ENCODE measurements at places on chromosomes 1 and 21.

DNA sequence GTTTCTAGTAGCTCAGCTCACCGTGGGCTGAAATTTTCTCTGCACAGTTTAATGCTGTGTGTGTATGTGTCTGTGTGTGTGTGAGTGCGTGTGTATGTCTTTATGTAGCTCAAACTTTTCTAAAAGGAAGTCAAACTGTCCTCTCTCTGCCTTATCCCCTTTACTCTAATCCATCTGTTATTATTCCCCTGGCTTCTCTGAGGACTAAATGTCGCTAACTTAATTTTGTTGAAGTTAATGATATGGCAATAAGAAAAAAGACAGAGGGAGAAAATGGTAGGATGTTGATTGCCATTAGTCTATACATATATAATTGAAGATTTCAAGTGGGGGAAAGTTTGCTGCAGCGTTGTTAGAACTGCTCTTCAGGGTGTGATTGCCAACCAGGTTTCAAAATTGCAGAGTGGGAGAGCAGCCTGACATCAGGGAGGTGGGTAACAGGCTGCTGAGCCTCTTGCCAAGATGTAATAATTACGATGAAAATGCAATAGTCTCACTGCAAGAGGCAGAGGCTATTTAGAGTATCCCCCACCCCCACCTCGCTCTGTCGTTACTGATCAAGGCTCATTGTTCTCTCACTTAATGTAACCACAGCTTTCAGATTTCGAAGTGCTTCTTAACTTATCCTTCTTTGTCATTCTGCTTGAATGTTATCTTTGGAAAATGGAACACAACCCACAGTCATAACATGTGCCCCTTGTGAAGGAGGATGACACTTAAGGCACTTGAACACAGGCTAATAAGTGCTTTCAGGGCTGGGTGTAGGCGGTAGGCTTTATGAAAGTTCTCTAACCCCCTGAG lies 559.0 kb upstream of the PLXNA2 start:
- no peak for DNase-seq

- DNase-seq, result no peak
Measured at GRCh38 chr1:168871531-168871930, 142.5 kb upstream of the DPT start.

GRCh38 chr1:53979712-53980450 lies 33.7 kb downstream of the LRRC42 start:
- DNase-seq, result no peak

GRCh38 chr1:118275472-118276115 lies 90.6 kb upstream of the SPAG17 start:
- no peak for DNase-seq

DNA sequence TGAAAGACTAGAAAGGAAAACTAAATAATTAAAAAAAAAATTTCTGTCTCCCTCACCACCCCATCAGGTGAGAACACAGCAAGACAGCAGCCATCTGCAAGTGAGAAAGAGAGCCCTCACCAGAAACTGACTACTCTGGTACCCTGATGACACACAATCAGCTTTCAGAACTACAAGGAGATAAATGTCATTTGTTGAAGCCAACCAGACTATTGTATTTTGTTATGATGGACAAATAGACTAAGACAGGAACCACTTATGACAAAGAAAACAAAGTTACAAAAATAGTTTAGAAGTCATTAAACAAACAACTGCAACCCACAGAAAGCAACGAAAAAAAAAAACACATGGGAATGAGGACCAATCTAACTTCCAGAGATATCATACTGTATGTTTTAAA lies 98.3 kb downstream of the FAF1 start:
- DNase-seq, result no peak

DNA sequence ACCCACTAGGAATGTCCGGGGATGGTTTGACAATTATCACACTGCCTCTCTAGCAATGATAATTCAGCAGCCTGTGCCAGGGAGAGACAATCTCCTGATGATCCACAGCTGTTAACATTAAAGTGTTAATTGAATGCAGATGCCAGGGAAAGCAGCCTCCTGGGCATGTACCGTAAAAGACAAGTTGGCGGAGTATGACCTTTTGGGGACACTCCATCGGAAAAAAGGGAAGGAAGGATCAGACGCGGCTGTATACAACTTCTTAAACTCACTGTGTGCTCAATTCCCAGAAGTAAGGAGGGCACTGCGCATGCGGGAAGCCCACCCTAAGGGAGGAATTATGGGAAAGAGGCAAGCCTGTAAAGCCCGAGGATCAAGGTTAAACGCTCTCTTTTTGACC lies 62.6 kb downstream of the MAP3K7CL start:
- no peak for DNase-seq

GRCh38 chr1:34777519-34778321 lies 3.3 kb upstream of the GJB3 start:
- DNase-seq, result no peak

GRCh38 chr1:14611792-14612191 lies 13.3 kb downstream of the KAZN start:
- no peak for DNase-seq

DNA sequence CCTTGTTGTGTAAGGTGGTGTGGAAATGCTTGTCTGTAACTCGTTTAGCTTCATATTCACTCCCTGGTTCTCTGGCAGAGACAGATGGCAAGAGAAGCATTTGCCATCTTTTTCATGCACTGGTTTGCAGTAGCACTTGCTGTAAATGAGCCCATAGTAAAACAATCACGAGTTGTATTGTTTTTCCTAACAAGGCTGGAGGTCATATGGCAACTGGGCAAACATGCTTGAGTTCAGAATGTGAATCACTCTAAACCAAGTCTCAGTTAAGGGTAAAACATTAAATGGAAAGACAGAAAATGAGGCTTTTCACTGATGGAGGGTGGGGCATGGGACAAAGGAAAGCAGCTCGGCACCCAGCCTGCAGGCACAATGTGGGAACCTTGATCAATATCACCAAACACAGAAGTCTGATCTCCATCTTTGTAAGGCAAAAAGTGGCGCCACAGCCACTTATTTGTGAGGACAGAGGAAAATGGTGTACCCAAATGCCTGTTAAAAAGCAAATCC lies 26.5 kb upstream of the LPAR3 start:
- peak; percentile 64 for DNase-seq

GRCh38 chr1:17636612-17637011 lies 97.1 kb downstream of the ARHGEF10L start:
- DNase-seq, result no peak

DNA sequence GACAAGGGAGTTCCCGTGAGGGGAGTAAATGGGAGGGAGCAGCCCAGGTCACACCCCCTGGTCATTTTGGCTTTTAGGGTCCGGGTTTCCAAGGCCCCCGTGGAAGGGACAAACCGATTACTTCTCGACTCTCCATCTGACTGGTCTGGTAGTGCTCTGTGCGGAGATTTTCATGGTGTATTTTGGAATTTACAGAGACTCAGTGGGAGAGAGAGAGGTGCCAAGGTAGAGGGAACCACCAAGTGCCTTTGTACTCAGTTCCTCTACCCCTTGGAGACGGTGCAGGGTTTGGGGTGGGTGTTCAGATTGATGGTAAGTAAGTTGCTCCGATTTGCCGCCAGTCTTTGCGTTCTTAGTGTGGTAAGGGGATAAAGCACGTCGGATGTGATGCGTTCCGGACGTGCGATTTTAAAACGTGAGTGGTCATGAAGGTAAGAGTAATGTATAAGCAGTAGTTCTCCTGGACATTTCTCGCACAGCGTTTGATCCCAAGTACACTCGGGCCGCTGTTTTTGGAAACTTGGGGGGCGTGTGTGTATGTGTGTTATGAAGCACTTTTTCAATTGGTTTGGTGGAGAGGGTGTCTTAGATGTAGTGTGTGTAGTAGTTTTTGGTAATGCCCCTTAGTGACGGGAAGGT lies 682 bp downstream of the SUCO start:
- DNase-seq, result peak; percentile 92

- DNase-seq, result no peak
Measured at GRCh38 chr1:242788771-242789170, 264.3 kb upstream of the PLD5 start.

- DNase-seq, result no peak
Measured at GRCh38 chr1:240090957-240091600, 604 bp upstream of the FMN2 start.

DNA sequence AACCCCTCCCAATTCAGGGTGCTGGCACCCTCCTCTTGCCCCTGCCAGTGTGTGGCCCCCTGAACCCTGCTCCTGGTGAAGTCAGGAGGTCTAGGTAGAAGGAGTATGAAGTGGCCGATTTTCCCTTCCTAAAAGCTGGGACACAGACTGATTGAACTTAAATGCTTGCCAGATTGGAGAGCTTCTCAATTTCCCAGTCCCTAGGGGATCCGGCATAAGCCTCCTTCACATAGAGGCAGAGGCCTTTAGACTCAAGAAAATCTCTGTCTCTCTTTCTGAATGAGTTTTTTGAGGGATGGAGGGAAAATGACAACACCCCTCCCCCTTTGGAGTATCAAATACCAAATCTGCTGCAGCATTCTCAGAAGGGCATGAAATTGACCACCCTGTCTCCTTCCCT lies 51.5 kb downstream of the SYT2 start:
- DNase-seq, result no peak

GRCh38 chr1:37267111-37267835 lies 207.1 kb upstream of the ZC3H12A start:
- no peak for DNase-seq

DNA sequence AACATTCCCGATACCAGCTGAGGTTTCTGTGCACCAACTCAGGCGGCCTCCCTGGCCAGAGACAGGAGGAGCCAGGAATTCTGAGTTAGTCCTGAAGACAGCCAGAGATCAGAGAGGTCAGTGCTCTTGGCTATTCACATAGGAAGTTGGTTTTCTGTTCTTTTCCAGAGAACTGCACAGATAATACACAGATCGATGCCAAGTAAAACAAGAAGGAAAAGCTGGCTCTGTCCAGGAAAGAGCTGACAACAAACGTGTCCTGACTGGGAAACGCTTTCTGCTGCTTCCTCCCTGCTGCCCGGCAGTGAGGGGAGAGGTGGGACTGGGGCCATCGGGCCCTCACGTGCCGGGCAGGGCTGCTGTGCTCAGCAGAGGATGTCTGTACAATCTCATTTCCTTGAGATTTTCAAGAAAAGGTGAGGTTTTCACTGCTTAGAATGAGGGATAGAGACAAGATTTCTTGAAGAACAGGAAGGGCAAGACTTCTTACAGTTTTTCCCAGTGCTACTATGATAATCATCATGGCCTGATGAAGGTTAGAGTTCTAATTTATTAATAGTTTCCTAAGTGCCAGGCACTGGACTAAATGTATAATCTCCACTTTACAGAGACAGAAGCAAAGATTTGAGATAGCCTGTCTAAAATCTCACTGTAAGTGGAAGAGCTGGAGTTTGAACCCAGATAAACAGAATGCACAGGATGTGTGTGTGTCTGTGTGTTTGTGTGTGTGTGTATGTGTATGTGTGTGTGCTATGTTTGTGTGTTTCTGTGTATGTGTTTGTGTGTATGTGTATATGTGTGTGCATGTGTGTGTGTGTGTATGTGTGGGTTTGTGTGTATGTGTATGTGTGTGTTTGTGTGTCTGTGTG lies 211.0 kb upstream of the RAB4A start:
- no peak for DNase-seq

GRCh38 chr1:6260433-6260934 lies 414 bp downstream of the GPR153 start:
- no peak for DNase-seq

GRCh38 chr1:101285922-101286570 lies 49.2 kb downstream of the S1PR1 start:
- DNase-seq, result no peak

- no peak for DNase-seq
Measured at GRCh38 chr21:20902998-20903397, 95.2 kb upstream of the NCAM2 start.

DNA sequence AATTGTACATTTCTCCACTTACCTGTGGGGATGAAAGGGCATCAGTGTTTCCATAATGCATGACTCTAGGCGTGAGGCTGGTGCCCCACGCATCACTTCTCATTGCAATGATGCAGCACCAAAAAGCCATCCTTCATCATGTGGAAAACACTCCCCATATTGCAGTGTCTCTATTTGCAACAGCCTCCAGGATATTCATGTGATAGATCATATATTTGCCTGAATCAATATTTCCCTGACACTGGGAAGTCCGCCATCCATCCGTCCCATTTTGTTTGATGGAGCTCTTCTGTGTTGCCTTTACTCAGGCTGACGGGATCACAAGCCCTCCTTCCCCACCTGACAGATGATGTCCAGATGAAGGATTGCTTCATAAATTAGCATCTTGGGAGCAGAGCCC lies 74.5 kb upstream of the CAMK1G start:
- DNase-seq, result peak; percentile 14

DNA sequence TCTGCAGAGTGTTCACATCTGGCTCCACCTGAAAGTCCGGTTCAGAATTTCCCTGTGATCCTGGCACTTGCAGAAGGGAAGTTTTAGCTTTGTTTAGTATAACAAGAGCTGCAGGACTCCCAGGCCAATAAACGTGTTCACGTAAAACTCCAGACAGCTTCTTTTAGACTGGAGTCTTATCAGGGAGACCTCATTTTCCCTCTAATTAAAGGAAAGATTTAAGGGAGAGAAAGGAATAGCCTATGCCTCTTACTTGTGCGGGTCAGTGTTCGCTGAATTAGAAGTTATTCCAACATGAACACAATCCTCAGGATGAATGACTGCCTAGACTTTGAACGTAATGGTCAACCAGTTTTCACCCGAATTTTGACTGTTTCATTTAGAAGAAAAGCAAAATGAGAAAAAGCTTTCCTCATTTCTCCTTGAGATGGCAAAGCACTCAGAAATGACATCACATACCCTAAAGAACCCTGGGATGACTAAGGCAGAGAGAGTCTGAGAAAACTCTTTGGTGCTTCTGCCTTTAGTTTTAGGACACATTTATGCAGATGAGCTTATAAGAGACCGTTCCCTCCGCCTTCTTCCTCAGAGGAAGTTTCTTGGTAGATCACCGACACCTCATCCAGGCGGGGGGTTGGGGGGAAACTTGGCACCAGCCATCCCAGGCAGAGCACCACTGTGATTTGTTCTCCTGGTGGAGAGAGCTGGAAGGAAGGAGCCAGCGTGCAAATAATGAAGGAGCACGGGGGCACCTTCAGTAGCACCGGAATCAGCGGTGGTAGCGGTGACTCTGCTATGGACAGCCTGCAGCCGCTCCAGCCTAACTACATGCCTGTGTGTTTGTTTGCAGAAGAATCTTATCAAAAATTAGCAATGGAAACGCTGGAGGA lies 202.1 kb upstream of the SGIP1 start:
- peak; percentile 93 for DNase-seq

DNA sequence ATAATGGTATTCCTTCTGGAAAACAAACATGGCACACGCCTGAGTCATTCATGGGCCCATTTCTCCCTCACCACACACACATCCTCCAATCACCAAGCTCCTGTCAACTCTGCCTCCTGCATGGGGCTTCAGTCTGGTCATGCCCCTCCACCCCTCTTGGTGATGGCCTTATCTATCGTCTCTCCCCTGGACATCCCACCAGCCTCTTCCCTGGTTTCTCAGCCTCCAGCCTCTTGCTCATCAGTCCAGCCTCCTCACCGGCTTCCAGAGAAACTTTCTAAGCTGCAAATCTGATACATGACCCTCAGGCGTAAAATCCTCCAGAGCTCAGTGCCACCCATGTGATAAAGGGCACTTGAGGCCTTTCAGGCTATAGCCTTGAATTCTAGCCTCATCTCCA lies 243.9 kb downstream of the FOXD2 start:
- DNase-seq, result no peak

- no peak for DNase-seq
Measured at GRCh38 chr1:188218289-188218688, 1389.5 kb downstream of the PLA2G4A start.

- no peak for DNase-seq
Measured at GRCh38 chr21:36145259-36145658, 10.4 kb downstream of the CBR3 start.
